ENCODE measurements at places on chromosomes 11 and 22.

GRCh38 chr22:21102659-21103267 lies 57.0 kb downstream of the LRRC74B start:
- DNase-seq = peak; percentile 82

- no peak for DNase-seq
Measured at GRCh38 chr22:40493441-40493840, 123.0 kb downstream of the SGSM3 start.

DNA sequence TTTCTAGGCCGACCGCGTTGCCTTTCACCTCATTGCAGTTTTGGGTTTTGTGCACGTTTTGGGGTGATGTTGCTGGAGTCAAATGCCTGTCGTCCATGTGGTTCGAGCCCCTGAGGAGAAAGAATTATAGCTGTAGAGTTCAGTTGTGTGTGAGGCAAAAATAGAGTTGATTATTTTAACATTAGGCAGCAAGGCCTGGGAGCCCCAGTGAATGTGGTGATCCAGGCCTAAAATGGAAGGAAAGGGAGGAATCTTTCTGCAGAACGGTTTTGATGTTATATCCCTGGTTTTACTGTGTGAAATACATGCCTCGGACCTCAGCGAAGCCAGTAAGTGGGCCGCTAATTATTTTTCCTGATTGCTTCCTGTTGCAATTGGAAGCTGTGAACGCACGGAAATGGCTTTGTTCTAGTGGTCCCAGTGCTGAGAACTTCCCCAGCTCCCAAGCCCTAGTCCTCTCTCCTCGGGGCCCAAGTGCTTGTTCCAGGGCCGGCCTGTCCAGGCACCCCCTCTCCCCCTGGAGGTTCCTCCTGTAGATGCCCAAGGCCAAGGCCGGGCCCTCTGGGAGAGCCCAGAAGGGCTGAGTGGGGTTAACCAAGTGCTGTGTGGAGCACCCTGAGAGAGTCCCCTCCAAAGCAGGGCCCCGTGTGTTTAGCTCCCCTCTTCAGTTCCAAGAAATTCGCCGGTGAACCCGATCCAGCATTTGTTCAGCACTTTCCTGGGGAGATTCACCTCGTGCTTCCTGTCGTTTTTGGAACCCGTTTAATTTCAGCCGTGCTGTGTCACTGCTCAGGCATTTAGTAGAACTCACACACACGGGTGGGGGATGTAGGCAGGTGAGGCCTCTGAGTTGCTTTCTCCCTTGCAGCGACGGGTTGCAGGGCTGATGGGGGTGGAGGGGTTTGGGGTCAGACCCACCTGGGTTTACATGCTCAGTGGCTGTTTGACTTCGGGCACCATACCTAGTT lies 2.1 kb downstream of the LRP5 start:
- DNase-seq = no peak

GRCh38 chr22:44620129-44620840 lies 81.7 kb upstream of the PRR5 start:
- DNase-seq = no peak

DNA sequence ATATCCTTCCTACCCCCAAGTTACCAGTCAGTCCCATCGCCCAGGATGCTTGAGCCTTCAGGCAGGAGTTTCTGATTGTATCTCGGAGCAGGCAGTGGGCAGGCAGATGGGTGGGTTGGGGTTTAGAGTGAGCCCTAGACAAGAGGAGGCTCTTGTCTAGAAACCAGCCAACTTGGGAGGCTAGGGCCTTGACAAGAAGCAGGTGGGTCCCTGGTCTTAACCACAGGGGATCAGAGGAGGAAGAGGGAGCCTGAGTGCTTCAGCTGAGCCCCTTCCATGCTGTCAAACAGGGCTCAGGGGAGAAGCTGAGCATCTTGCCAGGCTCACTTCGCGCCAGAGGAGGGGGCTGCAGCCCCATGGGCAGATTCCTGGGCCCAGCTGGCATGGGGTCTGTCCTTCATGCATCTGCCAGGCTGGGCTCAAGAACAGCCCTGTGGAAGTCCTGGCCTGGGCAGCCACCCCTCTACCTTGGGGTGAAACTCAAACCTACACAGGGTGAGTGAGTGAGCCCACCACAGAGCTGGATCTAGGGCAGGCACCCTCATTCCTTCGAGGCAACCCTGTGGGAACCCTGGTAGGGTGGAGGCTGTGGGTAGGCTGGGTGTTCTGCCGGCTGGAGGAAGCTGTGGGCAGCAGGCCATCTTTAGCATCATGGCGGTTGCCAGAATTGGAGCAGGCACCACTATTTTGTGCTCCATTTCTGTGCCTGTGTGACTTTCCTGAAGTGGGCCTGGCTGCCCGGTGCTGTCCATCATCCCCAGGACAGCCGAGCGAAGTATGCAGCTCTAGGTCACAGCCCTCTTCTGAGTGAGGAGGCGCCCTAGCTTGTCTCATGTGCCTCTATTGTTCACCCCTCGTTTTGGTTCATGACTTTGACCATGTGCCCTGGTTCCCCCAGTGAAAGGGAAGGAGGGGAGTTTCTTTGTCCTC lies 108.1 kb downstream of the MORC2 start:
- no peak for DNase-seq

DNA sequence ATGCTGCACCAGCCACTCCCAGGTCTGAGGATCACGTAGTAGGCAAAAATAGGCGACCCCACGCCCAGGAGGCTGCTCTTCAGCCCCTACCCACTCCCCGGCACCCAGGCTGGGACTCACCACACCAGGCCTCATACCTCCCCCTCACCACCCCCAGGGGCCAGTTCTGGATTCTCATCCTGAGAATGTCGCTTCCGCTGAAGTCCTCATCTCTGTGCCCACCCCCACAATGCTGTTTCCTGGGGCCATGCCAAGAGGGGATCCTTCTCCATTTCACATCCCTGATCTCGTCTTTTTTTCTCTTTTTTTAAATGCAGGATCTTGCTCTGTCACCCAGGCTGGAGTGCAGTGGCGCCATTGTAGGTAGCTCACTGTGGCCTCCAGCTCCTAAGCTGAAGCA lies 1.7 kb upstream of the OSM start:
- DNase-seq = no peak

DNA sequence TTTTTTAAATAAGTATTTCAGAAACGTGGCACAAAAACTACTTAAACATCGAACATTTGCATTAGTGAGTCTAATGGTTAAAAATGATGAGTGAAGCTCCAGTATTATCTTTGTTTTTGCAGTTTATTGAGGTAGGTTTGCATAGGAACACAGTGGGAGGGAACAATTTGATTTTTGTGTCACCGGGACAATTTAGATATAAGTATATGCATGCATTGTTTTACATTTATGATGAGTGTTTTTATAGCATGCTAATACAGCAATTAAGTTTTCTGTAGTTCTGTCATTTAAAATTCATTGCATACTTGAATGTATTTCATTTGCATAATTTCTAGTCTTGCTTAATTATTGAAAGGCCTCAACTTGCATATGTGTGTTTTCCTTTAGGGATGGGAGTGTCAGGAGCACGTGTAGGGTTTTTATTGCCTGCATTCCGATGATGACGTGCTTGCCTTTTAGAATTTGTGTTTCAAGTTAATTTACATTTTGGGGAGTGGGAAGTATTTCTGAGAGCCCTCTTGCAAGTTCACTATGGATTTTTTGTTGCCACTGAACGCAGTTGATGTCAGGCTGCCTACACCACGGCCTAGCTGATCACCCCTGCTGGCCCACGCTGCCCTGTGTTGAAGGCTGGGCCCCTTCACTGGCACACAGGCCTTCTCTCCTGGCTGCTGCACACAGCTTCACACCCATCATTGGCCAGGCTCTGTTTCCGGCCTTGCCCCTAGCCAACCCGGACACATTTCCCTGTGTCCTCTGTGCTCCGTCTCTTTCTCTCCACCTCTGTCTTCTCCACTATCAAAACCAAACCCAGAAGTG lies 120.9 kb downstream of the TBC1D22A start:
- no peak for DNase-seq

All from A549 (cell line).